ENCODE measurements at places on chromosomes 5 and 9.

- DNase-seq: peak; percentile 22
Measured at GRCh38 chr9:117411547-117411946, 3.3 kb downstream of the ASTN2 start.

GRCh38 chr5:37825334-37825915, 14.4 kb downstream of the GDNF start:
- DNase-seq: peak; percentile 37

DNA sequence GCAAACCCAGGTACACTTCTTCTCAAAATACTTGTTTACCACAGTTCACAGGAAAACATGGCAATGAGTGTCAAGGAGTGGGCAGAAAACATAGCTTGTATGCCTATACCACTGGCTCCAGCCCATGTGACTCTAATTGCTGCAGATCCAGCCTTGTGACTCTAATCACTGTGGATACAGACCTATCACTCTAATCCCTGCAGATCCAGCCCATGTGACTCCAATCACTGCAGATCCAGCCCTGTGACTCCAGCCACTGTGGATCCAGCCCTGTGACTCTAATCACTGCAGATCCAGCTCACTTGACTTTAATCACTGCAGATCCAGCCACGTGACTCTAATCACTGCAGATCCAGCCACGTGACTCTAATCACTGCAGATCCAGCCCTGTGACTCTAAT, 366.3 kb upstream of the IRX4 start:
- DNase-seq: no peak

GRCh38 chr5:71844862-71845261, 125.8 kb downstream of the CARTPT start:
- DNase-seq: no peak

DNA sequence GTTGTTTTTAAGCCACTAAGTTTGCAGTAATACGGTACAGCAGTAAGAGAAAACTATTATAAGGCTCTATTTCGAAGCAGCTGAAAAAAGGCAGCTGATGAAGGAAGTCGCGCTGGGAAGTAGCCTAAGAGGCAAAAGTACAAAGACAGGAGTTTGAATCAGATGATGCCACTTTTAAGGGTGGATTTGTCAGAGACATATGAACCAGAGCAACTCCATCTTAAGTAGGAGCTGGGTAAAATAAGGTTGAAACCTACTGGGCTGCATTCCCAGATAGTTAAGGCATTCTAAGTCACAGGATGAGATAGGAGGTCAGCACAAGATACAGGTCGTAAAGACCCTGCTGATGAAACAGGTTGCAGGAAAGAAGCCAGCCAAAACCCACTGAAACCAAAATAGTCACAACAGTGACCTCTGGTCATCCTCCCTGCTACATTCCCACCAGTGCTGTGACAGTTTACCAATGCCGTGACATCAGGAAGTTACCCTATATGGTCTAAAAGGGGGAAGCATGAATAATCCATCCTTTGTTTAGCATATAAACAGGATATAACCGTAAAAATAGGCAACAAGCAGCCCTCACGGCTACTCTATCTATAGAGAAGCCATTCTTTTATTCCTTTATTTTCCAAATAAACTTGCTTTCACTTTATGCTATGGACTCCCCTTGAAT, 91.8 kb upstream of the PRSS3 start:
- no peak for DNase-seq

Data from NCI-H1694 (cell line).